ENCODE measurements at places on chromosomes 13 and 19. TPM values are rescaled to one million over a fixed set of nuclear protein-coding genes. Genes with fewer than 3 reads are reported as not detected.

The C5AR2 gene
- total RNA-seq, result 0.25 TPM

The CYP2S1 gene
- 0.27 TPM for total RNA-seq

The CNN1 gene
- not detected for total RNA-seq

DNA sequence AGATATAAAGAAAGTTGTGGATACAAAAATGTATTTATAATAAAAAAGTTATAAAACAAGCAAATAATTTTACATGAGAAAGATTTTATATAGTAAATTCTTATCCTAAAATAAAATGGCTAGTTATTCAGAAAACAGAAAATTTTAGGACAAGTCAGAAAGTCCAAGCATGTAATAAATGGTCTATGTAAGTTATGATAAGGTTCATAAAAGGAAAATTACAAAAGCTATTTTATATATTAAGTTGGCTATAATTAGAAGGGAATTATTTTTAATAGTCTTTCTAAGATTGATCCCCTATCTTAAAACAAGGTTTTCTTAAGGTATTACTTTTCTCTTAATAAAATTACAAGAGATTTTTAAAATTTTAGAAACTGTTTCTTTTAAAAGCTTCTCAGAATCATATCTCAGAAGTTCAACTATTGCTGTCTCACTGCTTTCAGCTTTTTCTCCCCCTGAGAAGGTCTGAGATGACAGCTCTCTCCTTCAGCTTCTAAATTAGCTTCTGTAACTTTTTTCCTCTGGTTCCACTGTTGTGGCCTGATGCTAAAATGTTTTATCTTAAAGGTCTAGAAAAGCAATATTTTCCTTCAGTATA is 8.7 kb downstream of the CCDC169 start:
- no peak for DNase-seq

DNA sequence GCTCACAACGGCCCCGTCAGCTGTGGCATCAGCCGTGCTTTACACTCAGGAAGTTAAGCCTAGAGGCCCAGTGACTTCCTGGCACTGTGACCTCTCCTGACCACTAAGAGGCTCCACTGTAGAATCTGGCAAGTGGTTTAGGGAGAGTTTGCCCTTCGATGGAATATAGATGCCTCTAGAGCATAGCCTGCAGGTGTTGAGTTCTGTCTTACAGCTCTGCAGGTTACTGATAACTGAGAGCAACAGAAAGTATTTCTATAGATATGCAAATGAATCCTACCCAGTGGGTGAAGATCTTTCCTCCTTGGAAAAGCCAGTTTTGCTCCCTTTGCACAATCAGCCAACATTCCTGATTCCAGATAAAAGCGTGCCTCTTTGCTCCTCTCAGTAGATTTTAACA is 35.8 kb downstream of the ATP12A start:
- no peak for DNase-seq

- no peak for DNase-seq
These were observed 46.9 kb upstream of the UQCRFS1 start for GRCh38 chr19:29259867-29260281.

- DNase-seq, result no peak
These were observed 96.6 kb downstream of the SIPA1L3 start for GRCh38 chr19:38003438-38004185.

All from activated CD4-positive, alpha-beta T cell treated with anti-CD3 and anti-CD28 coated beads, Interleukin-2, amount 10 ng/mL, durations not matched to agents 7 days and 5 days (primary cell).